Stimulated activated CD8-positive, alpha-beta memory T cell treated with anti-CD3 and anti-CD28 coated beads, Interleukin-12 subunit alpha, Interleukin-12 subunit beta, amount 100 ng/mL, for 4 hours (primary cell): ENCODE measurements at places on chromosomes 1 and 21.

GRCh38 chr1:18513995-18514394 is 33.3 kb downstream of the KLHDC7A start:
- no peak for DNase-seq

GRCh38 chr1:52632732-52633290 is at the start of gene SHISAL2A:
SHISAL2A (plus strand) TSS chr1:52633168; CDS start chr1:52633494, 326 bp downstream.
- peak; percentile 55 for DNase-seq

- DNase-seq = no peak
Observed at GRCh38 chr1:101162300-101162699, 74.5 kb upstream of the S1PR1 start.

- DNase-seq = no peak
Observed at GRCh38 chr1:112673592-112674439, 643 bp upstream of the MOV10 start.

DNA sequence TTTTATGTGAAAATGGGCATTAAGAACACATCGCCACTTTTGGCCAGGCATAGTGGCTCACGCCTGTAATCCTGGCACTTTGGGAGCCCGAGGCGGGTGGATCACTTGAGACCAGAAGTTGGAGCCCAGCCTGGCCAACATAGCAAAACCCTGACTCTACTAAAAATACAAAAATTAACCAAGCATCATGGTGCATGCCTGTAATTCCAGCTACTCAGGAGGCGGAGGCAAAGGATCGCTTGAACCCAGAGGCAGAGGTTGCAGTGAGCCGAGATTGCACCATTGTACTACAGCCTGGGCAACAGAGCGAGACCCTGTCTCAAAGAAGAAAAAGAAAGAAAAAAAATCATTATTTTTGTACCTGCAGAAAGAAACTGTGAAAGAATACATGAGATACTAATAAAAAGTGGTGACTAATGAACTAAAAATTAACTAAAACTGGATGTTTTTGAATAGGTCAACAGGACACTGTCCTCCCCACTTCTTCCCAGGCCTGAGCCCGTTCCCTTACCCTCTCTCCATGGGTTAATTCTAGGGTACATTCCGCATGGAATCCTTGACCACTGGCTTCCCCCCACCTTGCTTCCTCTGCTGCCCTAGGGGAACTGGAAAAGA is 8.3 kb upstream of the TINAGL1 start:
- DNase-seq = no peak

- no peak for DNase-seq
Observed at GRCh38 chr1:3692598-3692997, 40.3 kb downstream of the TP73 start.

DNA sequence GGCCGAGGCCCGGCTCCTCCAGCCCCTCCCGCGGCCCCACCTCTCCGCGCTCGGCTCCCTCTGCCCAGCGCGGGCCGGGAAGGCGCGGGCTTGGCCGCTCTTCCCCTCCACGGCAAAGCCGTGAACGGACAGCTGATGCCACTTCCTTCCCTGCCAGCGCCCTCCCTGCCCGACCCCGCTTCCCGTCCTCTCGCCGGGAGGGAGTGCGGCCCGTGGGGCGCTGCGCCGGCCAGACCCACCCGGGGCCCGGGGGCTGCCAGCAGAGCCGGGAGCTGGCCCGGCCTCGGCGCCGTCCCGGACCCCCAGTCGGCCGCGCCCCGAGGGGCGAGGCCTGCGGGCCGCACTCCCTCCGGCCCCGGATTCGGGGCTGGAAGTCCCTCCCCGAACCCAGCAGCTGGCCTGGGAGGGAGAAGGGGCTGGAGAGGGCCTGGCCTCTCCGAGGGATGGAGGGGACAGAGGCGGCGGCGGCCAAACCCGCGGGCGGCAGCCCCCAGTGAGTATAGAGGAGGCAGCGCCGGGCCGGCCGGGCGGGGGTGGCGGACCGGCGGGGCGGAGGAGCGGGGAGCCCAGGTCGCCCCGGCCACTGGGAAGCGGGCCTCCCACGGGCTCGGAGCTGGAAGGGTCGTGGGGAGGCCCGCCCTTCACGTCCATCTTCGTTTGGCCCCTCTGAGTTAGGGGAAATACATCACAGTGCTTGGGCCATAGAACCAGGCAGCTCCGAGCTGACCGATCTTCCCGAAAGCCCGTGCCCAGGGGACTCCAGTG is at the start of gene KIAA1614:
KIAA1614 (plus strand) TSS at position 97 of the 765 bp plus-strand sequence; CDS start at position 444, 347 bp downstream.
- no peak for DNase-seq

- DNase-seq = no peak
Observed at GRCh38 chr1:147630447-147630846, 39.9 kb downstream of the ACP6 start.

GRCh38 chr1:155198547-155198906 is 9.2 kb downstream of the THBS3 start:
- no peak for DNase-seq

GRCh38 chr1:248848602-248849001 is 10.3 kb downstream of the ZNF692 start:
- DNase-seq = no peak

DNA sequence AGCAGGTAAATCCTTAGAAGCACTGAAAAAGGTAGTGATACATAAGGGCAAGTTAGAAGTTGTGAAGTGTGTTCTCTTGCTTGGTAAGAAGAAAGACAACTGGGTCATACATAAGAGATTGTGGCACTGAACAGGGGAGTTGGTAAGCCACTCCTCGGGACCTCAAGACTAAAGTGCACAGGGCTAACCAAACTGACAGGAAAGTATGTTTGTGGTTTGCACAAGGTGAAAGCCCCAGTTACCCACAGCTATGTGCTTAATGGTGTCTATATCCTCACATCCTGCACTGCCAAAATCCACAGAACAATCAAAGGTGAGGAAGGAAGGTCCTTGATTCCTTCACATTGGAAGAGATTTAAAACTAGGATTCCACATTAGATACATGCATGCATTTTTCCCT is 276.5 kb downstream of the DNM3 start:
- DNase-seq = no peak
